ENCODE measurements at places on chromosomes 6 and 20. TPM values are rescaled to one million over a fixed set of nuclear protein-coding genes. Genes with fewer than 3 reads are reported as not detected.

The SIGLEC1 gene
- total RNA-seq, result 3.2 TPM

GRCh38 chr20:45949542-45950329 is 15.3 kb downstream of the PCIF1 start:
- DNase-seq, result no peak

GRCh38 chr20:813390-813789 is 20.1 kb upstream of the FAM110A start:
- DNase-seq, result no peak

The ADGRF4 gene
- not detected for total RNA-seq

DNA sequence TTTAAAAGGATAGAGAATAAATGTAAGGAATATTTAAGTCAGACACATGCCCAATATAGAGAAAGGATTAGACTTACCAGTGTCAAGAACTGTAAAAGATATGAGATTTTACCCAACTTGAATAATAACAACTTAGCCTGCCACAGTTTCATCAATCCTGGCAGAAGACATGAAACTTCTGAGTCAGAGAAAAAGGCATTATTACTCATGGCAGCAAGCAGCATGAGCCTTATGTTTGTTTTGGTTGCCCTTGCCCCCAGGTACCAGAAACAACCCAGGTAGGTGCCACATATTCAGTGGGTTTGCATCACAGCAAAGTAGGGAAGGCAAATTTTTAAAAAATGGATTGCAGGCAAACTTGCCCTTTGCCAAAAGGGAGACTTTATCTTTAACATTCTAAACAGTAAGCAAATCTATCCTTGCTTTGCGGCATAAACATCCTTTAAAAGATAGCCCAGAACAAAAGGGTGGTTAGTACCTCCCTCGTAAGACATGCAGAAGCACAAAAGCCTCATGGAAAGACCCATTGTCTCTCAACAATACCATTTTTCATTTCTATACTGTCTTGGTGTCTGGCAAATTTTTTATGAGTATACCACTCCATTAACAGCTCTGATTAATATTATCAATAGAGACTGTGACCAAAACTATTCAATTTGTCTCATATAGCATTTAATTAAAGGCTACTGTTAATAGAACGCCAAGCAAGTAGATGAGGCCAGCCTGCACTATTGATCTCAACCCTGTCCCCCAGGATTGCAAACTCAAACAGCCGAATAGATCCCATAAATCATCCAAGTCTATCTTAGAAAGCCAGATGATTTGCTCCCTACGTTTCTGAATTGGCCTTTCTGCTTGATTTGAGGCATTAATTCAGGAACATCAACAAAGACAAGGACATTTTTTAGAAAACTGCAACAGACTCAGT is 185.1 kb downstream of the COL19A1 start:
- DNase-seq, result no peak

The EFCAB8 gene
- total RNA-seq, result not detected

DNA sequence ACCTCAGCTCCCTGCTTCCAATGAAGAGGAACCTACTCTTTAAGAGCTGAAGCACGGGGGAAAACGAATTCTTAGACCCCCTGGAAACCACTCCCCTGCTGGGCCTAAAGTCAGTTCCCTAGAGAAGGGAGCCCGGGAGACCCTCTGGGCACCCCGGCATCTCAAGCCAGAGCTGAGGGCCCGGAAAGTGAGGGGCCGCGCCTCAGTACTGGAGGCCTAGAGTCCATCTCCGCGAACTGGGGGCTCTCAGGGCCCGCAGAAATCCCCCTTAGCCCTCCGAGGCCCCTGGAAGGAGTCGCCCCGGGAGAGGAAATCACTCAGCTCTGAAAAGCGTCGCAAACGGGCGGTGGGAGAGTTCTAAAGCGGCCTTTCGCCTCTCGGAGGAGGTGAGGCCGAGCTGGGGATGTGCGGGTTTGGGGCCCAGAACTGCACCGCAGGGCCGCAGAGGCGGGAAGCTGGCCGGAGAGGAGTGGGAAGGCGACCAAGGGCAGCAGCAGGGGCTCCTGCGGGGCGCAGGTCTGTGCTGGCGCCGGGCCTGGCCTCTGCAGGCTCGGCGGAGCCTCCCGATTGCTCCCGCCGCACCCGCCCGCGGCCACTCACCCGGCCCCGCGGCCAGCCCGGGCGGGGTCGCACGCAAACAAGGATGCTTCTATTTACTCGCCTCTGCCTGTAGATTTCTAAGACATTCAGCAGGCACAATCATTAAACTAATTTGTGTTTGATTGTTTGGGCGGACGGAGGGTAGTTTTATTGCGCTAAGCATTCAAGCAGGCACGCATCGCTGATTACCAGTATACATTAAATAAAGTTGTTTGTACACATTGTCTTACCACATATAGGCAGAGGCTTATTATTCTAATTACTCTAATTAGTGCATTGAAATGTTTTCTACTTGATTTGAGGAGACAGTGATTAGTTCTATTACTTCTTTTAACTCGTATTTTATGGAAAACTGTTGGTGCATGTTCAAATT is 9.2 kb downstream of the POU3F2 start:
- DNase-seq, result no peak

DNA sequence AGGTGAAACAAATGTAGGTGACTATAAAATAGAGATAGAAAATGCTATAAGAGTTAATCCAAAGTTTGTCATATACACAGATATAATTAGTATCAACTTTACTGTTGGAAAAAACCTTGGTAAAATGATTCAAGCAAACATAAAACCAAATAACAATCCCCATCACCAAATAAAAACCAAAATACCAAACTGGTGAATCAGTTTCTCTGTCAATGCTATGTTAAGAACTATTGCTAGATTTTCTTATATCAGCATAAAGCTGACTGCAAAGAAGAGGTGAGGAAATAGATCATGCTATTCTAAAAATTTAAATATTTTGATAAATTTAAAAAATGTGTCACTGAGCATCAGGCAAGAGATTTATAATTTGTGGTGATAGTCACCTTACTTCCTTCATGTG is 658.4 kb downstream of the PHF3 start:
- no peak for DNase-seq

Measured in right atrium auricular region (tissue), 2 donors.